ENCODE measurements at places on chromosomes 16 and 17.

- no peak for DNase-seq
Measured at GRCh38 chr17:43132117-43132516, 7.0 kb upstream of the BRCA1 start.

- DNase-seq: no peak
Measured at GRCh38 chr17:50551433-50551815, 4.5 kb downstream of the SPATA20 start.

DNA sequence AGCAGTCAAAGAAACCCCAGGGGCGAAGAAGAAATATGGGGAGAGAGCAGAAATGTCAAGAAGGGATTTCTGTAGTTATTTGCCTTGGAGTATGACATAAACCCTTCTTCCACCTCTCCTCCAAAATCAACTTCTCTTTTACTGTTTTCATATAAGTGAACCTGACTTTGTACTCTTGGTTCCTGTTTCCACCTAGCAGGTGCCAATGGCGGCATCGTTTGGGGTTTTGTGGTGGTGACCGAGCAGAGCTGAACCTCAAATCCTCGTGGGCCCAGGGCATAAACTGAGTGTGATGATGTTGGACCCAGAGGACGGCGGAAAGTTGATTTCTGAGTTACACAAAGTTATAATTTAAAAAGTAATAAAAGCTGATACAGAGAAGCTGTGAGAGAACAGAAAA, 39.6 kb upstream of the PSMD7 start:
- DNase-seq: no peak

GRCh38 chr17:27082023-27082774, 211.7 kb upstream of the WSB1 start:
- no peak for DNase-seq

GRCh38 chr17:41536741-41537613, 8.9 kb upstream of the KRT19 start:
- DNase-seq: no peak
